RCC 7860 (cell line): ENCODE measurements at places on chromosomes 5 and 9.

GRCh38 chr5:98109561-98110006 lies 663.9 kb upstream of the RGMB start:
- peak; percentile 78 for DNase-seq

- no peak for DNase-seq
These were observed 337.4 kb upstream of the PUM3 start for GRCh38 chr9:3181049-3181953.

DNA sequence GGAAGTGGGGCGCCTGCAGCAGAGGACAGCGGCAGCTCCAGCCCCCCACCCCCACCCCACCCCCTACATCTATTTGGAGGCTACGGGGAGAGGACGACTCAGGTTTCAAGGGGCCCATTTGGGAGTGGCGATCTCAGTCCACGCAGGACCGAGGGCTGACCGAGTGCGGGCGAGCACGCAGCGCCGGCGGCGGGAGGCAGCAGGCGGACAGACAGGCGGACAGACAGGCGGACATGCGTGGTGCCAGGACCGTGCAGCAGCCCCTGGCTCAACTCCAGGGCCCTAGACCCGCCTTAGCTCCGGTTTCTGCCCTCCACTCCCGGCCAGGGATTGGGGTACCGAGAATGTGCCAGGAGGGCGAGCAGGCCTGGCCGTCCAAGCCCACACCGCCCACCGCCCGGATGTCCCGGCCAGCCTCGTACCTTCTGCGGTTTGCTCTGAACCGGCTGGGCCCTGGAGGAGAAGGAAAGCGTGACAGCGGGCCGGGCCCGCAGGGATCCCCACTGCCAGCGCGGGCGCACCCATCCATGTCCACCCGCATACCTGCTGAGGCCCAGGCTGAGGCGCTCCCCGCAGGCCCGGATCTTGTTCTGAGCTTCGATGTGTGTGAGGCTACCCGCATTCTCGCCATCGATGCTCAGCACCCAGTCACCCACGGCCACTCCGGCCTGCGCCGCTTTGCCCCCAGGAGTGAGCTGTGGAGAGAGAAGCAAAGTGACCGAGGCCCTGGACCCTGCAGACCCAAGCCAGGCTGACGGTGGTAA lies 5.2 kb downstream of the PDLIM7 start:
- DNase-seq, result no peak

GRCh38 chr9:134693011-134693410 lies 51.4 kb downstream of the COL5A1 start:
- DNase-seq, result no peak

- no peak for DNase-seq
These were observed 10.8 kb downstream of the S1PR3 start for GRCh38 chr9:89001917-89002540.
